Sciatic nerve (tissue), 2 donors: ENCODE measurements at places on chromosomes 1 and 21. TPM values are rescaled to one million over a fixed set of nuclear protein-coding genes. Genes with fewer than 3 reads are reported as not detected.

LDLRAD1 gene
- not detected for total RNA-seq

LCE2A gene
- total RNA-seq, result not detected

RGS13 gene
- total RNA-seq, result 0.22 TPM

ZNF670 gene
- total RNA-seq, result 3.2 TPM

ALX3 gene
- total RNA-seq, result not detected

ADCY10 gene
- 0.67 TPM for total RNA-seq

RHOC gene
- 241 TPM for total RNA-seq

FBXO2 gene
- 24.7 TPM for total RNA-seq

SPRR2F gene
- total RNA-seq, result not detected

MYOG gene
- not detected for total RNA-seq

GJA9 gene
- total RNA-seq, result not detected

C1orf226 gene
- total RNA-seq, result 13.0 TPM

LINGO4 gene
- total RNA-seq, result not detected

SYT14 gene
- 3.8 TPM for total RNA-seq

TNFRSF25 gene
- total RNA-seq, result 52.0 TPM

MSH4 gene
- 1.6 TPM for total RNA-seq

KLHDC8A gene
- total RNA-seq, result 17.4 TPM

ITLN2 gene
- total RNA-seq, result not detected

CACHD1 gene
- 16.7 TPM for total RNA-seq

LCE3E gene
- total RNA-seq, result not detected

CGN gene
- 2.0 TPM for total RNA-seq

TRIM46 gene
- 4.8 TPM for total RNA-seq

PLXNA2 gene
- 28.2 TPM for total RNA-seq

INKA2 gene
- 17.9 TPM for total RNA-seq

RCAN1 gene
- 60.9 TPM for total RNA-seq

LRRC3 gene
- 6.8 TPM for total RNA-seq

CALML6 gene
- total RNA-seq, result 0.49 TPM

SLC44A5 gene
- 0.31 TPM for total RNA-seq

CAPZB gene
- total RNA-seq, result 198 TPM

SMG7 gene
- 75.2 TPM for total RNA-seq

NBPF4 gene
- total RNA-seq, result 0.18 TPM

OR6P1 gene
- not detected for total RNA-seq

CDK11B gene
- total RNA-seq, result 27.9 TPM

EPHA2 gene
- total RNA-seq, result 31.3 TPM

S100A3 gene
- not detected for total RNA-seq

GCSAML gene
- total RNA-seq, result 1.2 TPM

ATAD3C gene
- total RNA-seq, result 2.4 TPM

CHRM3 gene
- total RNA-seq, result 1.4 TPM

HCRTR1 gene
- 0.31 TPM for total RNA-seq

OR2L13 gene
- total RNA-seq, result 0.36 TPM

WNT4 gene
- total RNA-seq, result 0.22 TPM

SUSD4 gene
- not detected for total RNA-seq

PSMG1 gene
- total RNA-seq, result 18.2 TPM

ETV3L gene
- not detected for total RNA-seq

PTCH2 gene
- total RNA-seq, result 31.2 TPM

CHIT1 gene
- 0.22 TPM for total RNA-seq

GBP7 gene
- total RNA-seq, result 0.13 TPM

OR2AK2 gene
- total RNA-seq, result not detected

GNG4 gene
- 4.0 TPM for total RNA-seq

CLCA1 gene
- total RNA-seq, result not detected

IARS2 gene
- 48.7 TPM for total RNA-seq

IKBKE gene
- 4.1 TPM for total RNA-seq

CDKN2C gene
- total RNA-seq, result 17.2 TPM

GBP6 gene
- not detected for total RNA-seq

SH2D1B gene
- 0.53 TPM for total RNA-seq

ANKRD65 gene
- 11.2 TPM for total RNA-seq

KCNE1 gene
- 2.5 TPM for total RNA-seq

DLGAP3 gene
- total RNA-seq, result 0.36 TPM

GPR161 gene
- total RNA-seq, result 10.7 TPM
